ENCODE measurements at places on chromosomes 3 and 15.

- DNase-seq, result no peak
These were observed 45.4 kb upstream of the CMTM8 start for GRCh38 chr3:32193101-32193500.

GRCh38 chr3:21357241-21357640 lies 393.8 kb downstream of the ZNF385D start:
- no peak for DNase-seq

DNA sequence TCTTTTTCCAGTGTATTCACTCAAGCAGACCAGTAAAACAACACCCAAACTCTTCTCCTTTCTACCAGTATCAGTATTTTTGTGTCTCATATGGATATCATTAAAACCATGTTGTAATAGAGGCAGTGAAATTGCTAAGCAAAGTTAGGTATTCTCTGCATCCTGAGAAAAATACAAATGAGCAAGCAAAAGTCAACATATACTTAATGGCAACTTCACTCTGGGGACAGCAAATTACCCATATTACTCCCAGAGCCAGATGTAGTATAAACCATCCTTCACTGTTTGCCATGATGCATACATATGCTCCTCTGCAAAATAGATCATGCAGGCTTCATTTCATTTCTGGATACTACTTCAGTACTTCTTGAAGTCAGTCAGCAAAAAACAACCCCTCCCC lies 22.1 kb downstream of the UBA5 start:
- no peak for DNase-seq

- DNase-seq, result no peak
These were observed 91.3 kb upstream of the ARHGEF26 start for GRCh38 chr3:154029926-154030325.

DNA sequence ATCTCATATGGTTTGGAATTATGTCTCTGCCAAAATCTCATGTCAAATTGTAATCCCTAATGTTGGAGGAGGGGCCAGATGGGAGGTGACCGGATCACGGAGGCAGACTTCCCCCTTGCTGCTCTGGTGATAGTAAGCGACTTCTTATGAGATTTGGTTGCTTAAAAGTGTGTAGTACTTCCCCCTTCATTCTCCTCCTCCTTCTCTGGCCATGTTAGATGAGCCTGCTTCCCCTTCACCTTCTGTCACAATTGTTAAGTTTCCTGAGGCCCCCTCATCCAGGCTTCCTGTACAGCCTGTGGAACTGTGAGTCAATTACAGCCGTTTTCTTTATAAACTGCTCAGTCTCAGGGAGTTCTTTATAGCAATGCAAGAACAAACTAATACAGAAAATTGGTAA lies 51.1 kb downstream of the NEDD4 start:
- no peak for DNase-seq

DNA sequence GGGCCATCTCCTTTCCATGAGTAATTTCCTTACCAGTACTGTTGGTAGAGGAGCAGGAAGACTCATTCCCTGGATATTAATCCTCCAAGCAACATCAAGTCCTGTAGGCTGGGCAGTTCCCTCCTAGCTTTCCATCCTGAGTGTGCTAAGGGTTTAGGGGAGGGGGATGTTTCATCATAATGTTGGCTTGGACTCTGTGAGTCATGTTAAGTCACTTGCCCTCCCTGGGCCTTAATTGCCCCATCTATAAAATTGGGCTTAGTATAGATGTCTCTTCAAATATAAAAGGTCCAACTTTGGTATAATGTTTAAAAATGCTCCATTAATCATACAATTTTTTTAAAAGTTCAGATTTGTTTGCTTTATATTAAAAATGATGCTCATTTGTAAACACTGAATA lies 52.7 kb downstream of the TLE3 start:
- DNase-seq, result no peak

GRCh38 chr3:187367561-187368103 lies 553 bp upstream of the RTP4 start:
- DNase-seq, result no peak

- DNase-seq, result no peak
These were observed 107.9 kb downstream of the ATG7 start for GRCh38 chr3:11379824-11380701.

- DNase-seq, result no peak
These were observed 816 bp upstream of the ACAN start for GRCh38 chr15:88802250-88802990.

DNA sequence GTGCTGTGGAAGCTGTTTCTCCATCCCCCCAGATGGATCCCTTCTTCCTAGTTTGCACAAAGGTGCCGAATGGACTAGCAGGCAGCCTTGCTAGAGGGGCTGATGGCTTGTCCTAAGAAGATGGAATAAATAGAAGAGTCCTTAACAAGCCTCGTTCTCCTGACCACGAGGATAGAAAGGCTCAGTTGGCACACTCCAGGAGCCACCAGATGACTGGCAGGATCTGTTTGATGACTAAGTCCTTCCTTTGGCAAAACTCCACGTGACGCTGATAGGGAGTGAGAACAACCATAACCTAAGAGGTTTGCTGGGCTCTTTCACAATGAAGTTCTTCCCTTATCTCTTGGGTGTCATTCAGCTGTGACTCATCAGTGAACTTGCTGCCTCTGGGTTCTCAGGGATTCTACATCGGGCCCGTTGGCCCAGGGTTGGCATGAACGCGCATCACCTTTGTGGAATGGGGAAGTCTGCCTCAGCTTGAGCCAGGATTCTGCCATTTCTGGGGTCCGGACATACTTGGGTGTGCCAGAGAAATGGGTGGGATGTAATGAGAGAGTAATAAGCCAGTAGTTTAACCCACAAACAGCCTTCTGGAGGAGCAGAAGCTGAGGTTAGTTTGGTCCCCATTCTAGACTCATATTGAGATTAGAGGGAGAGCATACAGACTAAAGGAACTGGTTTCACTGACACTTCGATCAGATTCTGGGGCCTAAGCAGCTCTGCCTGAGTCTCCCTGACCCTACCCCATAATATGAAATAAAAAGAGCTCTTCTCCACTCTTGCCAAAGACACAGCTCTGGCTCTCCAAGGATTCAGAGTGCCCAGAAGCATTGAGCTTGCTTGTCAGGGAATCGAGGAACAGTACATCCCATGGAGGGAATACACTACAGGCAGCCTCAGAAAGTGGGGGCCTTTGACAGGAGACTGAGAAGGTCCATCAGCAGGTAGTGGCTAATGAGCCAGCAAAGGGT lies 2.0 kb upstream of the MELTF start:
- DNase-seq, result no peak

DNA sequence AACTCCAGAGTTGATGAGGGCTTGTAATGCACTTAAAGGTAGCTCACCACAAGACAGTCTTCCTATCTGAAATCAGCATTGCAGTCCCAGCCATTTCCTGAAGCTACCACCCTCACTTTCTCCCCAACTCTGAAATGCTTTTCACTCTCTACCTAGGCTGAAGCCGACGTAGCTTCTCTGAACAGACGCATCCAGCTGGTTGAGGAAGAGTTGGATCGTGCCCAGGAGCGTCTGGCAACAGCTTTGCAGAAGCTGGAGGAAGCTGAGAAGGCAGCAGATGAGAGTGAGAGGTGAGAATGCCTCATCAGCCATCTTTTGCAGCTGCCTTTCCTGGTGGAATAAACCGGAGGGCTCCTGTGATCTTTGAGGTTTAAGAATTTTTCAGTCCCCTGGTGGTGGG lies 14.3 kb downstream of the TPM1 start:
- no peak for DNase-seq

DNA sequence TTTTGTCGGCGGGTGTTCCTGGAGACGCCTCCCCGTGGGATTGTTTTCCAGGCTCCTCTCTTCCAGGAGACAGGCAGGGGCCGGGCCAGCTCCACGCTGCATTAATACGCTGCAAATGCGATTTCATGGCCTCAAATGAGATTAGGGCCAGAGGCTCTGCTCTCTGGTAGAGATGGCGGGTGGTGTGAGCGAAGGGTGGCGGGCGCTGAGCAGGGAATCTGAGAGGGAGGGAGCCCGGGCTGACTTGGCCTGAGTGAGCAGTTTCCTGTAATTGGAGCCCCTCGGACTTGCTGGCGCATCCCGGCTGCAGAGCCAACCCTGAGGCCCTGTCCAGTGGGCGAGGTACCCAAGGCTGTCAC lies 7.4 kb upstream of the CCDC33 start:
- no peak for DNase-seq

DNA sequence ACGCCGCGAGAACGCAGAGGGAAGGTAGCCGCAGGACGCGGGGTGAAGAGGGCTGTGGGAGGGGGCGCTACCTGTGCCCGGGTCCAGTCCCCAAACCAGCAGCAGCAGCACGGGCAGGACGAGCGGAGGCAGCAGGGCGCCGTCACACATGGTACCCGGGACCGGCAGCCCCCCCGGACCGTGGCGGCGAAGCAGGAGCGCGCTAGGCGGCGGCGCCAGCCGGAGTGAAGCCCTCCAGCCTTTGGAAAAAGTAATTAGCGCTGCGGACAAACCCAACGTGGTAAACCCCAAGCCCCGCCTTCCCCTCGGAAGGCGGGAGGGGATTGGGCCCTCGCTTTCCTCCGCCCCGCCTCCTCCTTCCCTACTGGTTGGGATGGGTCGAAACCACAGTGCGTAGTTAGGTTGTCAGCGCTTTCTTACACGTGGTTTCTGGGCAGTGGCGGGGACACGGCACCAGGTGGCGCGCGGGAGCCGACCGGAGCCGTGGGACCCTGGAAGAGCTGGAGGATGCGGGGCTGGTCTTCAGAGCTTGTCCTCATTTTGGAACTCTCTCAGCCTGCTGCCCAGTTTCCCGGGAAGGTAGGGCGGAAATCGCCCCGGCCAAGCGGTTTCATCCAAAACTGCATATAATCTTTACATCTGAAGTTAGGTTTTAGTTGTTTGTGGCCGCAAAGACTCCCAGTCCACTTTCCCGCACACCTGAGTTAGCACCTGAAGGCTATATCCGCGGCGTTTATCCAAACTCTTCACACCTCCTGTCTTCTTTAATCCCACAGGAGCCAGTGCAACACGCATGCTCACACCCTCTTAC lies at the start of gene ADAMTS17:
ADAMTS17 (minus strand) TSS at position 226 of the 811 bp plus-strand sequence; CDS start at position 150, 76 bp downstream.
- DNase-seq, result no peak

GRCh38 chr3:73385568-73385967 lies 239.2 kb downstream of the PDZRN3 start:
- DNase-seq, result no peak

- no peak for DNase-seq
These were observed 41.4 kb downstream of the MRPS25 start for GRCh38 chr3:15023719-15024118.

Data from amniotic stem cell (primary cell).